NCI-H2081 treated with DMSO at 0.1 percent for 48 hours (cell line): ENCODE measurements at places on chromosomes 12 and 14.

GRCh38 chr14:26934151-26934550 lies 336.3 kb upstream of the NOVA1 start:
- DNase-seq, result no peak

GRCh38 chr14:54570631-54571415 lies 3.9 kb downstream of the SAMD4A start:
- DNase-seq, result no peak

- no peak for DNase-seq
These were observed 10.1 kb downstream of the EIF5 start for GRCh38 chr14:103343905-103344797.

- no peak for DNase-seq
These were observed 435.7 kb upstream of the DCN start for GRCh38 chr12:91618281-91618680.

- DNase-seq, result no peak
These were observed 119.5 kb upstream of the WSCD2 start for GRCh38 chr12:108009442-108010070.

DNA sequence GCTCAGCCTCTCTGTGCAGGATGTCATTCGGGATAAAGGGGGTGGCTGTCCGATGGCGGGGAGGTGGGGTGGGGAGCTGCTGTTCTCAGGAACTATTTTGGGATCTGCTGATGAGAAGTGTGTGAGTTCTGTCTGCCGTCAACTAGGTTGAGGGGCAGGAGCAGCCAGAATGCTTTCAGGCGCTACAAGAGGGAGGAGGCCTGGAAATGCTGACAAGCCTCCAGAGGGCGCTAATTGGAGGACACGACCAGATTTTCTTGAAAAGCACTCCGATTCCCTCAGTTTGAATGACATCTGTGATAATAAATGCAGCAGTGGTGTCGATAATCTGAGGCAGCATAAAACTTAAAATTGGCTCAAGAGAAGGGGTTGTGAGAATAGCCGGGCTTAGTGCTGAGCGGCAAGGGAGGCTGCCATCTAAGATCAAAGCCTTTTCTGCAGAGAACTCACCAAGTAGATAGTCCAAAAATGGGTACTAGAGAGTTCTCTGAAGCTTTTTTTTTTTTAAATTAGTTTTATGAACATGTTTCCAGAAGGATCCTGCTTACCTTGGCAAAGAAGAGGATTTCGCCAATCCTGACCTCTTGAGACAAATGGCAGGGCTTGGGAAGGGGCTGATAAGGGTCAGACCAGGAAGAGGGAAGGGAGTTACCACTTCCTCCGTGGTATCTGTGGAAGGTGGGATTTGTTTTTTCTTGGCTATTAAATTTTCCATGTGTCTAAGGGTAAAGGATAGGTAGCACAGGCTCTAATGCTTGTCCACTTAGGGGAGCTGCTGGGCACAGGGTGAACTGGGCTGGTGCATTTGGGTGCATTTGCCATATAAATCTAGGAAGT lies 94.4 kb downstream of the CRACR2A start:
- DNase-seq, result no peak

DNA sequence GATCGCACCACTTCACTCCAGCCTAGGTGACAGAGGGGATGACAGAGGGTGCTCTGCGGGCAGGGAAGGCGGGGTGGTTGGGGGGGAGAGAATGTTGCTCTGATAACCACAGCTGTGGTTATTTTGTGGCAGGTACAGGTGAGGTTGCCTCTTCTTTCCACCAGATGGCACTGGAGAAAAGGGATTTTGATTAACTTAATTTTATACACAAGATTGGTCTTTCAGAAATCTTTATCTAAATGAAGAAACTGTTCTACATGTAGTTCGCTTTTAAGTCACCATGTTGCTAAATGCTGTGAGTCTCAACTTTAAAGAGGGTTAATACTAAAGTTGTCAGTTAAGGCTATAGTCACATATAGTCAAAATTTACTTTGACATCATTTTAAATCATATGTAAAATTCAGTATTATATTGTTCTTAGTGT lies 25.7 kb downstream of the FGF23 start:
- peak; percentile 8 for DNase-seq

DNA sequence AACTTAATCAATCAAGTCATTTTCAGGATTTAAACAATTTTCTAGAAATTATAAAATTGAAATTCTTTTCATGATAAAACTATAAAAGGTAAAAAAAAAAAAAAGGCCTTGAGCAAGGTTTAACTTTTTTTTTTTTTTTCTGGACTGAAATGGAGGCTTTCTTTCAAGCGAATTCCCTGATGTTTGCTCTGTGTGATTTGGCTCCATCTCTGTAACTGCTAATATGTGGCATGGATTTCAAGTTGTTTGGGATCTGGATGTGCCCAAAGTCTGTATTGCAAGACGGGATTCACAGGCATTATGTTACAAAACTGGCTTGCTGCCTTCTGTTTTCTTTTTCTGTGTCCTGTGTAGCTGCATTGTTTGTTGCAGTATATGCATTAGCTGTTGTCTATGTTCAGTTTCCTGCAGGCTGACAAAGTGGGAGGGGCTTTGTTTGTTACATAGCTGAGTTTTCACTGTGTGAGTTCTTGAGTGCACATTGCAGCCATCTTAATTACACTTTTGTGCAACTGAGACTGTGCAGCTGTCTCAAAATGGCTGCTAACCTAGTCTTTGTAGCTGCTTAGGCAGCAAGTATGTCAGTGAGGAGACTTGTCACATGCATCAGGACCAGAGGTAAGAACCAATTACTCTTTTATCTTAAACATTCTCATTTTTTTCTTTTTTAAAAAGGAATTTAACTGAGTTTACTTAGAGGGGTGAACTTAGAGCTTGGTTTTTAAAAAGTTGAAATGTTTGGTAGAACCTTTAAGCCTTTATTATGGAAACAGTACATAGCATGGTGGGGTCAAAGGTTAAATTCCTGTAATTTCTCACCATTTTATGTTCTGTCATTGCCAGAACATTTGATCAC lies 19.5 kb downstream of the ATF7IP start:
- DNase-seq, result peak; percentile 94

- DNase-seq, result no peak
These were observed 86.1 kb downstream of the BCL2L14 start for GRCh38 chr12:12156828-12157227.

GRCh38 chr14:100239211-100239839 lies 381 bp downstream of the YY1 start:
- no peak for DNase-seq

GRCh38 chr14:99937475-99938244 lies 127.6 kb upstream of the EVL start:
- DNase-seq, result no peak

GRCh38 chr12:91249054-91249453 lies 66.4 kb upstream of the DCN start:
- no peak for DNase-seq

DNA sequence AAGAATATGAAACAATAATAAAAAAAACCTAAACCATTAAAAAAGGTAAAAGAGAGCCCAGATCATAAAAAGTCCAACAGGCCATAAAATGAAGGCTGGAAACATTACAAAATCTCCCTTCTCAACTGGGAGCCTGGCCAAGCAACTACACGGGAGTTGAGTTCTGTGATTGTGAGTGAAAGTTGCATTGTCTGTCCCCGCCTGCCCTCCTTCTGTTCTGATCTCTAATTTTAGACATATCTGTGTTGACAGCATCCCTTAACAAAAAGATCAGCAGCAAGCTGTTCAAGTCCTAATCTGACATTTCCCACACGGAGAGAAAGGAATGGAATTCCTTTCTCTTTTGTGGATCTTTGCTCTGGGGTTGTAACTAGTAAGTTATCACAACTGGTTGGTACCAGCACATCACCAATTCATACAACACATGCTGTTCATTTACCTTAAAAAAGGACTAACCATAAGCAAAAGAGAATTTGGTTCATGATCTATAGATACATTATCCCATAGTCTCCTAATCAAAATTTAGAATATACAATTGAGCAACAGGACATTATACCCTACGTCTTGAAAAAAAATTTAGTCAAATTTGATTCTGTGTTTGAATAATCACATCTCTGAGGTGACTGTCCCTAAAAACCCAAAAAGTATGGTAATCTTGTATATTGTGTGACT lies 205.1 kb upstream of the GZMB start:
- DNase-seq, result no peak

DNA sequence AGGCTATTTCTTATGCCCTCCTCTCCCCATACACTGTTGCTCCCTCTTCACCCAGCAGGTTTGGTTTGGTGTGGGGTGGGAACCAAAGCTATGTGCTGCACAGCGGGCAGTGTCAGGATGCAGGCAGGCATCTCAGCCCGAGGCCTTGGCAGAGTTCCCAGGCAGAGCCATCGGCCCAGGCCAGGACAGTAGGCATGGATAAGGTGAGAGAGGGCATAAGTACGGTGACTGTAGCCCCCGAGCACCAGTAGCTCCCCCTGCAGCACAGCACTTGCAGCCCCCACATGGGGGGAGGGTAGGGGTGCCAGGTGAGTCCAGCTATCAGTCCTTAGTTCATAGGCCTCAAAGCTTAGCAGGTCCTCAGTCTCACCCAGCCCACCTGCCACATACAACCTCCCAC lies 7.2 kb downstream of the KLHL33 start:
- no peak for DNase-seq

GRCh38 chr14:96129128-96129736 lies 75.4 kb upstream of the BDKRB2 start:
- DNase-seq, result no peak
